GM12892 (cell line): ENCODE measurements at places on chromosomes 5 and 9.

- DNase-seq, result no peak
These were observed 392.2 kb downstream of the PDE4D start for GRCh38 chr5:59501316-59501715.

DNA sequence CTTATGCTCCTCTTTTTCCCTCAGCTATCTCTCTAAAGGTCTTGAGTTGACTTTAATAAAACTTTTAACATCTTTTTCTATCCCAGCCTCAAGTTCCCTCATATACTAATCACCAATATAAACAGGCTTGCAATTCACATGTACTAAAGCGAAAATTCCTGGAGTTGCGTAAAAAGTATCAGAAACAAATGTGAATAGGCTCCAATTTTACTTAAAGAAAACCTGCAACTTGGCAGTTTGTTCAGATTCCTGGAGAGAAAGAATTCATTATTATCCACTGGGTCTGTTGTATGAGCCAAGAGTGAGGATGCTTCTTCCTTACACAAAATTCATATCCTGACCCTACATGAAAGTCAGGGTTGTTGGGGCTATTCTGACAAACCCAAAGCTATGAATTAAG, 384.2 kb downstream of the DTWD2 start:
- no peak for DNase-seq

DNA sequence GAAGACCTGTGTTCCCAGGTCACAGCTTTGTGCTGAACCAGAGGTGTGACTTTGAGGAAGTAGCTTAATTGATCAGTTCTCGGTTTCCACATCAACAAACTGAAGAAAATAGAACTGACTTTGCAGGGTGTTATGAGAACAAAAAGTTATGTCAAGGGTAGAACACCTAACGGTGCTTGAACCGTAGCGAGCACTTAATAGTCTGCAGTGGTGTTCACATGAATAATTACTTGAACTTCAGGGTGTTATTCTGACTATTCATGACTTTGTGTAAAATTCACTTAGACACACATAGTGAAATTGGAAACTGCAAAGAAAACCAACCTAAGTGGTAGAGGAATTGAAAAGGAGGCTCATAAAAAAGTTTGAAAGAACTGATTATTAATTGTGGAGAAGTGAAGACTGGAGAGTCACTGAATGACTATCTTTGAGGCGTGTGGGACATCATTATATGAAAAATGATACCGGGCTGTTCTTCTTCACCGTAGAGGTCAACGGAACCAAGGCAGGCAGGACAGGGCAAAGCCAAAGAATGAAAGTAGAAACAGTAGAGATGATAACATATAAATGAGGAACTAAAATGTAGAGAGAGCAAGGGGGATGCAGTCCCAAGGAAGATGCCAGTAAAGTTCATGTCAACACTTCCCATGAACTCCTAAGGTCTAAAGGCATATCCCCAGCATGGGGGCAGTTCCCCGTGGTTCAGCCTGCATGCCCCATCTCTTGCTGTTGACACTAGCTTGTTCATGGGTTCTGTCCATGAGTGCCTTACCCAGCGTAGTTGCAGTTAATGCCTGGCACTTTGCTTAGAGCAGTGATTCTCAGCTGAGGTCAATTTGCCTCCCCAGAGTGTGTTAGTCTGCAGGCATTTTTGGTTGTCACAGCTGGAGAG, 118.7 kb downstream of the ZNF462 start:
- no peak for DNase-seq

DNA sequence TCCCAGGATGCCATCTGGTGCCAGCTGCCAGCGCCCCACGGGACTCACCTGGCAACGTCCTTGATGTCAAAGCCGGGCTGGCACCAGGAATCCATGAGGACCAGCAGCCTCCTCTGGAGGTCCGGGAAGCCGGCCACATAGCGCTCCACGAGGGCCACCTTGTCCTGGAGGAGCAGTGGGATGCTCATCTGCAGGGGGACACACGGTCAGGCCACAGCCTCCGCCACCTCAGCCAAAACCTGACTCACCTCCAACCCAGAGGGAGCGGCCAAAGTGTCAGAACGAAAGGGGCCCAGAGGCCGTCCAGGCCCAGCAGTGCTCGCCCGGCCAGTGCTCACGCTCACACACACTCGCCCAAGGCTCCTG, 56.5 kb downstream of the EXD3 start:
- no peak for DNase-seq

DNA sequence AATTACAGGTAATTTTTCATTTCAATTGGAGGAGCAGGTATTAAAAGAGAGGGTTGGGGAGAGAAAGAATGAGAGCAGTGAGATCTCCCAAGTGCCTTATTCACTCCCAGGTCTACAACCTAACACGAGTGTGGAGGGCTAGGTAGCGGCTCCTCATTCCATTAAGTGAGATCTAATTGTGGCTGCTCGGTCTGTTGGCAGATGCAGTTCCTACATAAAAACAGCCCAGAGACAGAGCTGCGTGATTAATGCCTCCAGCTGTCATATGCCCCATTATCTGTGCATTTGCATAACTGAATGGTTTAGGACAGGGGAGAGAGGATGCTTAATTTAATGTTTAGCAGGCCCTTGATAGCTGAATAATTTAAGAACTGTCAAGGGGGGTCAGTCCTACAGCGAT, 100.5 kb downstream of the PSAT1 start:
- DNase-seq, result no peak

DNA sequence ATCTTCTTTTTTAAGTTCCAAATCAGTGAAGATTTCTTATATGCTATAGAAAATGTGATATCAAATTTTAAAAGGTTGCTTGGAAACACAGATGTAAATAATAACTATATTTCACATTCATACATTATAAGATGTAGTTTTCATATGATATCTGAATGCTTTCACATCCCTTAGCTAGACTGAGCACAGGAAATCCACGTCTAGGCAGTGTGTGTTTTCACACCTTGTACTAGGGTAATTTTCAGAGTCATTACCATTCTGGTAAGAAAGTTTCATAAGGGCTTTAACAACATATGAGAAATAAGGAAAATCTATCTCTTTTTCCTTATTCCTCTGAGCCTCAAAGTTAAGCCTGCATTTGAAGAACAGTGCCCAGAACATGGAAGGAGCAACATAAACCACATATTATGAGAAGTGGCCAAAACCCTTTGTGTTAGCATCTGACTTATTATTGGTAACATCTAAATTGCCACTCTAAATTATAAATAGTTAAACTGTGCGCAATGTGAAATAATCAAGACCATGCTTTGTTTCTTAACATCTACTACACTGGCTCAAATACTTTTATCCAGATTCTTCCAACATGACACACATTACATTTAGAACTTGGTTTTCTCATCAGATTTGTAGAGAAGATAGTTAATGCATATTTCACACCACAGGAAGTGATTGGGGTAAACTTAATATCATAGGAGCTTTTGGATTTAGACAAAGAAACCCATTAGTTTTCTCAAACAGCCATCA, 113.3 kb downstream of the PPP2R2B start:
- DNase-seq, result no peak

DNA sequence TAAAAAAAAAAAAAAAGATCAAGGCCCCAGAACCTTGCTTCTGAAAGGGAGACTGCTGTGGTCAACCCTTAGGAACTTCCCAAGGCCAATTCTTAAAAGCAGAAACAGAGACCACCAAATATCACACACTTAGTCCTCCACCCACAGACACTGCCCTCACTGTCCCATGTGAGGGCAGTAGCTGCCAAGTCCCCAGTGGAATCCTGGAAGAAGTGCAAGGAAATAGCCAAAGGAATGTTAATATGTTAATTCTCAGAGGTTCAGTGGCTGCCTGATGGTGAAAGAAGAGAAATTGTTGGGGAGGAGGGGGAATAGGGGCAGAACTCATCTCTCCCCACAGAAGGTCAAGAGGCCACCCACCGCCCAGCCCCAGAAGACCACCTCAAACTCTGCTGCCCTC, 23.1 kb downstream of the FSTL4 start:
- no peak for DNase-seq

- DNase-seq, result no peak
These were observed at the start of gene CDH10 for GRCh38 chr5:24644761-24645160. Gene CDH10, minus strand, starts transcription at chr5:24644978. Its CDS starts 51,488 bp downstream, at chr5:24593490.

GRCh38 chr5:28666110-28666509, 1627.7 kb upstream of the CDH9 start:
- no peak for DNase-seq

DNA sequence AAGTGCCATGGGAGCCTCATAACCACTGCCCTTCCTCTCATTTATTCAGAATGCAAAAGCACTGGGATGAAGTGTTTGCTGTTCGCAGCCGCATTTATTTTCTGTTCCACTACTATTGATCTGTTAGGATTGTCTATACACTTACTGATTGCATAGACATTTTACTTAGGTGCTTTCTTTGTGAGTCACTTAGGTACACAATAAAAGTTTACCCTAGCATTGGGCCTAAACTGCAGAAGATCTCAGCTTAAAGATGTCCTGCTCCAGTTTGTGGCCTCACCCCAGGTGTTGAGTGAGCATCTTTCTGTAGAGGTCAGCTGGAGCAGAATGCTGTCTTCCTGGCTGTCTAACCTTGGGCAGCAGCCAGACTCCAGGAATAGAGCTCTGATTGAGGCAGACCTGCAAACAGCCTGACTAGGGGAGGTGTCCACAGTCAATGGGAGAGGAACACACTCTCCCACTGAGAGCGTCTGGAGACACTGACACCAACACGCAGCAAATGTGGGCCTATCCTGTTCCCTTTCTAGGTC, 54.0 kb downstream of the GPR21 start:
- DNase-seq, result no peak

DNA sequence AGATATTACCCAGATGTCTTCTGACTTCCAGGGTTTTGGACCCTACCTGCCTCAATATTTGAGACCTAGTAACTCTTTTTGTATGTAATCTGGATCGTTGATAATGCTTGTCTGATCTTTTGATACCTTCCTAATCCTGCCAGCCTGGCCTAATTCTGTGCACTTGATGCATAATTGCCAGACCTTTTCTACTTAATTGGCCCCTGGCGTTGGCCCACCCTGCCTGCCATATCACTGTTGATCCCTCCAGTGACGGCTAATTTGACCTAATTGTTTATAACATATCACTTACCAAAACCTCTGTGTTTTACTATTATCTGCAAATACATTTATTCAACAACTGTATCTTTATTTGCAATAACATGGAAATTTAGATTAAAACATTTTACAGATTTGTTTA, 49.0 kb downstream of the SLC44A1 start:
- DNase-seq, result no peak

DNA sequence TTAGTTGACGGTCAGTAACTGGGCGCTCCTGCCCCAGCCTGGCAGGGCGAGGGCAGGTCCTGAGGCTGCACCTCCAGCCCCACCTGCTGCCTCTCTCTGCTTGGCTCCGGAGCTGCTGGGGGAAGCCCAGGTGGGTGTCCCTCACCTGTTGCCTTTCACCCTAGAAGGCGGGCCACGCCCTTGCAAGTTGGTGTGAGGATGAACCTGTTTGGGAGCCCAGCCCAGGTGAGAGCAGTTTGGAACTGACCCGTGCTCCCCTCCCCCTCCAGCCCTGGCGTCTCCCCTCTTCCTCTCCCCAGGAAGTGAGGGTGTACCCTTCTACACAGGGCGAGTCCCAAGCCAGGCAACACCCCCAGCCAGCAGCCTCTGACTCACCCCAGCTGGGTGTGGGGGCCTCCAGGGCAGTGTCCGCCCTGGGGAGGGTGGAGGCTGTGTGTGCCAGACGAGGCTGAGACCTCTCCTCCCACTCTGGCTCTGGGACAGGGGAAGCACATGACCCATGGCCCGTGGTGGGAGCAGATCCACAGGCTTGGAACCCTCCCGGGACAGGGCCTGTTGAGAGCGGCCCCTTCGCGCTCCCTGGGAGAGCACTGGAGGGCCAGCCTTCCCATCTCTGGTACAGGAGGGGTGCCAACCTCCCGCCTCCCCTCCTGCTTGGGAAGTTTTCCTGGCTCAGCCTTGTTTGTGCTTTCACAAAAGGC, 10.4 kb downstream of the LRRC8A start:
- no peak for DNase-seq

DNA sequence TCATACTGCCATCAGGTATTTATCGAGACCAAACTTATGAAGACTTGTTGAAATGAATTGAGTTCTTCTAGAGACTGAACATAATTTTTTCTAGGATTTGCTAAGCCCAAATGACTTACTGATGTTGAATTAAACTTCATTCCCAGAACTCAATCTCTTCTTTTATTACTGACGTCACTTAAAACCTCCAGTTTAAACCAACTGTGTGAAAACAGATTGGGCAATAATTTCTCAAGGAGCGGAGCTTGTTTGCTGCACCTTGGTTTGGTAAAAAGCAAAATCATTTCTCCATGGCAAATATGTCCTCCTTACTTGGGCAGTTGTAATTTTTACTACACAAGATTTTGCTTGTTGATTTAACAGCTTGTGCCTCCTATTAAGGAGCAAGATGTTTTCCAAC, 37.4 kb downstream of the CFAP90 start:
- DNase-seq, result no peak

GRCh38 chr5:15008476-15008875, 136.9 kb upstream of the ANKH start:
- no peak for DNase-seq
